ENCODE measurements at places on chromosomes 4 and X.

GRCh38 chrX:39507617-39508299 is 590.0 kb downstream of the BCOR start:
- no peak for DNase-seq

GRCh38 chr4:52687696-52688095 is 28.6 kb upstream of the USP46 start:
- DNase-seq = no peak

- no peak for DNase-seq
These were observed 23.3 kb downstream of the CHIC2 start for GRCh38 chr4:54041100-54041499.

- no peak for DNase-seq
These were observed 1637.3 kb upstream of the PABPC4L start for GRCh38 chr4:135838889-135839288.

DNA sequence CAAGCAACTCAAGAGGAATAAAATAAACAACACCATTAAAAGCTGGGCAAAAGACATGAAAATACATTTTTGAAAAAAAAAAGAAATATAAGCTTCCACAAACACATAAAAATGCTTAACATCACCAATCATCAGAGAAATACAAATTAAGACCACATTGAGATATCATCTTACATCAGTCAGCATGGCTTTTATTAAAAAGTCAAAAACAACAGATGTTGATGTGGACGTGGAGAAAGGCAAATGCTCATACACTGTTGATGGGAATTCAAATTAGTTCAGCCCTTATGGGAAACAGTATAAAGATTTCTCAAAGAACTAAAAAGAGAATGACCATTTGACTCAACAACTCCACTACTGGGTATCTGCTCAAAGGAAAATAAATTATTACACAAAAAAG is 59.6 kb downstream of the STK32B start:
- no peak for DNase-seq

DNA sequence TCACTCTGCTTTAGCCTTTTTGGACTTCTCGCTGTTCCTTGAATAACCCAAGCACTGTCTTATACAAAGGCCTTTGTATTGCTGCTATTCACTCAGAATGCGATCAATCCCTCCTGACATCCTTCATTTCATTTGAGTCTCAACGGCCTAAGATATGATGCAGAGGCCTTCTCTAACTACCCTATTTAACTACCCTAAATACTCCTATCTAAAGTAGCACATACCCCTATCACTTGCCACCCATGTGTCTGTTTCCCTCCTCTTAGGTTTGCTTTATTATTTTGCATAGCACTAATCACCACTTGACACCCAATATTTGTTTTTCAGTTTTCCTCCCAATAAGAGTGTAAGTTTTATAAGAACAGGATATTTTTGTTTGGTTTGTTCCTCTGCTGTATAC is 42.3 kb upstream of the ACSL4 start:
- no peak for DNase-seq

- DNase-seq = no peak
These were observed 143.2 kb downstream of the LHFPL1 start for GRCh38 chrX:112536544-112536943.

GRCh38 chr4:91256751-91257150 is 1047.0 kb upstream of the GRID2 start:
- DNase-seq = no peak

DNA sequence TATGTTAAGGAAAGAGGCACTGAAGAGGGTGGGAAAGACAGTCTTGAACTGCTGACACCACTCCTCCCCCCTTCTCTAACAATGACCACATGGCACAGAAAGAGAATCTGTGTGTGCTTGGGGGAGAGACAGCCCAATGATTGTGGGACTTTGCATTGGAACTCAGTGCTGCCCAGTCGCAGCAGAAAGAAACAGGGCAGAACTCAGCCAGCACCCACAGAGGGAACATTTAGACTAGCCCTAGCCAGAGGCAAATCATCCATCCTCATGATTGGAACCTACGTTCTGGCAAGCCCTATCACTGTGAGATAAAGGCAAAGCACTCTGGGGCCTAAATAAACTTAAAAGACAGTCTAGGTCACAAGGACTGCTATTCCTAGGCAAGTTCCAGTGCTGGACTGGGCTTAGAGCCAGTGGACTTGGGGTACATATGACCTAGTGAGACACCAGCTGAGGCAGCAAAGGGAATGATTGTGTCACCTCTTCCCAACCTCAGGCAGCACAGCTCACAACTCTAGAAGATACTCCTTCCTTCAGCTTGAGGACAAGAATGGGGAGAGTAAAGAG is 132.8 kb upstream of the S100G start:
- no peak for DNase-seq

DNA sequence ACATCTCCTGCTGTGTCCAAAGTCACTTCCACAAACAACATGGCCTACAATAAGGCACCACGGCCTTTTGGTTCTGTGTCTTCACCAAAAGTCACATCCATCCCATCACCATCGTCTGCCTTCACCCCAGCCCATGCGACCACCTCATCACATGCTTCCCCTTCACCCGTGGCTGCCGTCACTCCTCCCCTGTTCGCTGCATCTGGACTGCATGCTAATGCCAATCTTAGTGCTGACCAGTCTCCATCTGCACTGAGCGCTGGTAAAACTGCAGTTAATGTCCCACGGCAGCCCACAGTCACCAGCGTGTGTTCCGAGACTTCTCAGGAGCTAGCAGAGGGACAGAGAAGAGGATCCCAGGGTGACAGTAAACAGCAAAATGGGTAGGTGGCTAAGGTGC is 123.9 kb downstream of the PDLIM5 start:
- DNase-seq = no peak

- no peak for DNase-seq
These were observed 35.5 kb upstream of the RBPJ start for GRCh38 chr4:26285272-26285671.

DNA sequence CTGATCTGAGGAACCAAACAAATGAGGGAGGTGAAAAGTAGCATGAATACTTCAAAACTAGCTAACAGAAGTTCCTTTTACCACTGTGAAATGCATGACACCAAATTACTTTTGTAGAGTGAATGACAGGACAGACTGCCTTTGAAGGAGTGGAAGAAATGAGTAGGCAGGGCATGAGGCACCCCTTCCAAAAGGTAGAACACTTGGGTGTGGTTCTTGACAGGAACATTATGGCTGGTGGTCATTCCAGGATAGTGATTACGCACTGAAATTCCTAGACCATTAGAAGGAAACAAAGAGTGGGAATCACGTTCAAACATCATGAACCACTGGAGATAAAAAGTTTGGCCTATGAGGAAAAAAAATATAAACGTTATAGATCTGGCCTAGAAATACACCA is 4.9 kb downstream of the HUWE1 start:
- DNase-seq = no peak

DNA sequence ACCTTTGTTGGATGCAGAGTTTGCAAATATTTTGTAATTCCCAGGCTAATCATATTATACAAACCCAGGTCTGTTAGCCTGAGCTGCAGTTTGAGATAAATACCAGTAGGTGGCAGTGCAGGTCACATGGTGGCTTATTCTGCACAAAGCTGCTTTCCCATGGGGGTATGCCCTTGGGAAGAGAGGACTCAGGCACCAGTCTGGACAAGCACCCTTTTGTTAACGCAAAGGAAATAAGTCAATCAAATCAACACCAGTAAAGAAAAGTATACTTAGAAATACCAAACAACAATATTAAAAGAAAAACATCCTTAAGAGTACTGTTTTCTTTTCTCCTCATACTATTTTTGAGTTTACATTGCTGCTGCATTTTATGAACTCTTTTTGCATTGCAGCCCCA is 389.0 kb upstream of the ZFP42 start:
- DNase-seq = no peak

GRCh38 chr4:127049526-127049925 is 583.2 kb upstream of the INTU start:
- DNase-seq = no peak

Measured in activated CD8-positive, alpha-beta memory T cell treated with anti-CD3 and anti-CD28 coated beads, Interleukin-2, amount 50 U/mL, for 48 hours (primary cell).